ENCODE measurements at places on chromosomes 11 and 22. TPM values are rescaled to one million over a fixed set of nuclear protein-coding genes. Genes with fewer than 3 reads are reported as not detected.

Gene H19
- 539 TPM for total RNA-seq

Gene CHST1
- total RNA-seq, result 40.2 TPM

Gene XKR3
- not detected for total RNA-seq

GRCh38 chr11:121563900-121564822 lies 111.4 kb upstream of the SORL1-AS1 start:
- H3K27me3 ChIP-seq, result no peaks in the 10 kb centered on the region
- no peak overlapping the region for H3K27ac ChIP-seq
- H3K36me3 ChIP-seq, result peaks cover 5% of the 10 kb centered on the region
- DNase-seq, result no peak
- H3K4me1 ChIP-seq, result no peaks in the 10 kb centered on the region
- no peak overlapping the region for H3K4me3 ChIP-seq

DNA sequence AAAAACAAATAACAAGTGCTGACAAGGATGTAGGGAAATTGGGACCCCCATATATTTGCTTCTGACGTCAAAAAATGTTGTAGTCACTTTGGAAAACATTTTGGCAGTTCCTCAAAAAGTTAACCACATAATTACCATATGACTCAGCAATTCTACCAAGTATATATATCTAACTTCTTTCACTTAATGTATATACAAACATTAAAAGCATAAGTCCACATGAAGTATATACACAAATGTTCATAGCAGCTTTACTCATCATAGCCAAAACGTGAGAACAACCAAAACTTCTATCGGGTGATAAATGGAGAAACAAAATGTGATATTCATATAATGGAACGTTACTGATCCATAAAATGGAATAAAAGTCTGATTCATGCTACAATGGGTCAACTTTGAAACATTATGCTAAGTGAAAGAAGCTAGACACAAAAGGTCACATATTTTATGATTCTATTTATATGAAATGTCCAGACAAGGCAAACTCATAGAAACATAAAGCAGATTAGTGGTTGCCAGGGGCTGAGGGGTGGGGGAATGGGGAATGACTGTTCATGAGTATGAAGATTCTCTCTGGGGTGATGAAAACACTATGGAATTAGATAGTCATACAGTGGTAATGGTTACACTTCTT lies 48.7 kb upstream of the TEAD1 start:
- no peaks in the 10 kb centered on the region for H3K4me1 ChIP-seq
- no peak overlapping the region for H3K27ac ChIP-seq
- H3K36me3 ChIP-seq, result no peaks in the 10 kb centered on the region
- no peak overlapping the region for H3K4me3 ChIP-seq
- no peak for DNase-seq

GRCh38 chr11:128848815-128849455 lies 18.2 kb downstream of the KCNJ1 start:
- no peak overlapping the region for H3K27ac ChIP-seq
- H3K4me3 ChIP-seq, result no peak overlapping the region
- H3K27me3 ChIP-seq, result no peaks in the 10 kb centered on the region
- no peaks in the 10 kb centered on the region for H3K36me3 ChIP-seq
- H3K4me1 ChIP-seq, result no peaks in the 10 kb centered on the region

- H3K27me3 ChIP-seq, result no peaks in the 10 kb centered on the region
- H3K27ac ChIP-seq, result no peak overlapping the region
Observed at GRCh38 chr11:60953781-60954180, 1.8 kb upstream of the SLC15A3 start.

All from ascending aorta (tissue), 2 donors.